ENCODE measurements at places on chromosomes 5 and 9. TPM values are rescaled to one million over a fixed set of nuclear protein-coding genes. Genes with fewer than 3 reads are reported as not detected.
A peak's percentile ranks its signal among the peaks of the same experiment; 100 is the strongest.

DNA sequence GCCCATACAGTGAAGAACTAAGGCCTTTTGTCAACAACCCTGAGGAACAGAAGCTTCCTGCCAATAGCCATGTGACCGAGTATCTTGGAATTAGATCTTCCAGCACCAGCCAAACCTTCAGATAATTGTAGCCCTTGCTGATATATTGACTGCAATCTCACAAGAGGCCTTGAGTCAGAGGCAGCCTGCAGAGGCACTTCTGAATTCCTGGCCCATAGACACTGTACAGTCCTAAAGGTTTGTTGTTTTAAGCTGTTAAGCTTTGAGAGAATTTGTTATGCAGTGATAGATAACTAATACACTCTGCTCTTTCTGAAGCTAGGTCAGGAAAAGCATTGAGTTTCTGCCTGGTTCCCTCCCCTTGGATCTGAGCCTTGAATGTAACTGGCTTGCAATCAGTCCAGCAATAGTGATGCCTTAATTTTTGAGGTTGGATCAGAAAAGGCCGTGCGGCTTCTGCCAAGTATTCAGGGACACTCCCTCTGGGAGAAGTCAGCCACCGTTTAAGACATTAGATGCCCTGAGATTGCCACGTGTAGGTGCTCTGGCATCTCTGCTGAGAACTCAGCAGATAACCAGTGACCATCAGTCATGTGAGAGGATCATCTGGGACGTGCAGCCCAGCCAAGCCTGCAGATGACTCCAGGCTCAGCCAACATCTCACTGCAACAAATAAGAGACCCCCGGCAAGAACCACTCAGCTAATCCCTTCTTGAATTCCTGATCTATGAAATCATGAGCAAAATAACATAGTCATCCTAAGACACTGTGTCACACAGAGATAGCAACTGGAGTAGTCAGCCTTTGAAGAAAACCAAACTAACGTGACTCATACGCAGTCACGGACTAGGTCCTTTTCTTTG lies 126.8 kb upstream of the STC2 start:
- DNase-seq, result no peak

- peak; percentile 36 for DNase-seq
Observed at GRCh38 chr5:101783241-101784013, 512.7 kb downstream of the SLCO4C1 start.

SLC46A2 gene
- total RNA-seq, result 0.66 TPM

DNA sequence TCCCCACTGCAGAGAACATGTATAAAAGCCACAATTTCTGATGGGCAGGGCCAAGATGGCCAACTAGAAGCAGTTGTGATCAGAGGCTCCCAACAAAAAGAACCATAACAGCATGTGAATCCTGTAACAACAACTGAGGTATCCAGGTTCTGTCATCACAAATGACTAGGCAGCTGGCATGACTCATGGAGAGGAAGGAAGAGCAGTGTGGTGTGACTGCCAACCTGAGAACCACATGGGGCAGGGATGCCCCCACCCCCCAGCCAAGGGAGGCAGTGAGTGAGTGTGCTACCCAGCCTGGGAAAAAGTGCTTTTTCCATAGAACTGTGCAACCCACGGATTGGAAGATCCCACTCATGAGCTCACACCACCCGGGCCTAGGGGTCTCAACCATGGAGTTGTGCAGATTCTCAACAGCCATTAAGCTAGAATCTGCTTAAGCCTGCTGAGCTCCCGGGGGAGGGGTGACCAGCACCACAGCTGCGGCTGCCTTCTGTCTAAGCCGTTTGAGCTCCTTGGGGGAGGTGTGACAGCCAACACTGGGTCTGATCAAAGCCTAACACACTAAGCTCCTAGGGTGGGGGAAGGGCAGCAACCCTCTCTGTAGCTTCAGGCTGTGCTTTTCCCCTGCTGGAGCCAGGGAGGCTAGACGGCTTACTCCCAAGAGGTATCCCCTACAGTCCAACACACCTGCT lies 80.1 kb upstream of the DMAC1 start:
- DNase-seq, result peak; percentile 57

GRCh38 chr9:30504502-30504905 lies 1879.9 kb upstream of the ACO1 start:
- DNase-seq, result no peak

ADGRD2 gene
- not detected for total RNA-seq

DNA sequence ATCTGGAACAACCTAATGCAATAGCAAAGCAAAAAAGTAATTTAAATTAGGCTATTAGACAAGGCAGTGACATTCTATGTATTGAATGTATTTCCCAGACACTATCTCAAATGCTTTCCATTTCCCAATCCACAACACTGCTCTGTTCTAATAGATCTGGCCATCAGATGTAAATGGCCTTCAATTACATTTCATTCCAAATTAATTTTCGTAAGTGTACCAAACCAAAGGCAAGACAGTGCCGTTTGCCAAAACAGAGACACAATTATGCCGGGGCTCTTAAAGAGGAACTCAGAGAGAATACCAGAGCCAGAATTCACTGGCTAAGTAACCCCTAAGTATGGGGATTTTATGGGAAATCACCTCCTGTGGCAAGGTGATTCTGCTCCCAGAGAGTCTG lies 63.1 kb downstream of the GNAQ start:
- no peak for DNase-seq

ANKRD18A gene
- total RNA-seq, result 11.6 TPM

All from kidney (tissue), 22 donors.